Aorta (tissue), 5 donors: ENCODE measurements at places on chromosomes 7 and 10.

DNA sequence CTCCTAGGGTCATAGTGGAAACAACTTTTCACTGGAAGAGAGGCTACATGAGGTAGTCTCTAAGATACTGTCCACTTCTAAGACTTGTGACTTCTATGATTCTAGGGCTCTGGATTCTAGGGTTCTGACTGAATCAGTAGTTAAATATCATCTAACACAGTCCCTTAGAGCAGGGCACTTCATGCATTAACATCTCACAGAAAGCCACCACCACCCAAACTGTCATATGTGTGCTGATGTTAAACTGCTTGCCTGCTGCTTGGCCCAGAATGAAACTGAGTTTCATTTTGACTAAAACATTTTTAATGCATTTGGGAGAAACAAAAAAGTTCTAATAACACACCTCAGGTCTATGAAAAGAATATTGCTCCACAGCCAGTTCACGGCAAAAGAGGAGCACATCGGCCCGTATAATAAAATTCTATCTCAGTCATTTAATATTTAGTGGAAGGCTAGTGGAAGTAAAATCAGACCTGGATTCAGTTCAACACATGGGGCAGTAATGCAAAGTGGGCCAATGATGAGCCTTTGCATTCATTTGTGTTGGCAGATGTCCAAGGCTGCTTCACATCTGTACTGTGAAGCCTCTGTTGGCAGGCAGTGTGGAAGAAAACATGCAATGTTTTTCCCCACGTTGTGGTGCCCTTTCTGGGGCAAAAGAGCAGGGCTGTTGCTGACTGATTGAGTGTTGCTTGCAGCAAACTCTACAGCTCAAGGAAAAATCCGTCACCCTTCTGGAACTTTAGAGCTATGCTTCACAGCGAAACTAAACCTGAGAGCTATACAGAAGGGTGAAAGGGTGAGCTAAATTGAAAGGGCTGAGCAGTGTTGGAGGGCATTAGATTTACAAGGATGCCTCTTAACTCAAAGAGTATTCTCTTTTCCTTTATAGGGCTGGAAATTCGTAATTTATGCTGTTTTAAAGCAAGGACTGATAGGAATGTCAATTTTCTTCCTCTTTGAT, 33.5 kb upstream of the AUTS2 start:
- no peaks in the 10 kb centered on the region for H3K27me3 ChIP-seq
- DNase-seq: no peak
- no peaks in the 10 kb centered on the region for H3K36me3 ChIP-seq
- no peak overlapping the region for H3K27ac ChIP-seq
- peaks cover 5% of the 10 kb centered on the region for H3K4me1 ChIP-seq

DNA sequence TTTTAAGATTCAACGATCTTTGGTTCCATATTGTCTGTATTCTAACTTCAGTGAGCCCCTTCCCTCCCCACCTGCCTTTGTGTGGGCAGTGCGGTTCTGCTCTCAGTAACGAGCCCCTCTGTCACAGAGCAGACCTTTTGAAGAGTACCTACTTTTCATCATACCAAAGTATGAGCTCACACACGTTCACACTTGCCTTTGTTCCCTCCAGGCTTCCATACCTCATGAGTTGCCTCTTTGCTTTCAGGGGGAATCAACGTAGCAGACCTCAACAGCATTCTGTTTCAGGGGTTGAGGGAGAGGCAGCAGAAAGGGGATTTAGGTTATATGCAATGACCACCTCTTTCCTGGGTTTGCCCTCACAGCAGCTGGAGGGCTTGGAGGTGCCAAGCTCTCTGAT, 211.4 kb upstream of the MDFIC start:
- no peaks in the 10 kb centered on the region for H3K4me1 ChIP-seq
- no peak for DNase-seq
- no peak overlapping the region for H3K4me3 ChIP-seq
- H3K27ac ChIP-seq: no peak overlapping the region
- no peaks in the 10 kb centered on the region for H3K36me3 ChIP-seq

GRCh38 chr10:114048472-114048871, 4.8 kb downstream of the ADRB1 start:
- H3K36me3 ChIP-seq: no peaks in the 10 kb centered on the region
- H3K4me1 ChIP-seq: no peaks in the 10 kb centered on the region
- DNase-seq: no peak
- no peak overlapping the region for H3K27ac ChIP-seq

GRCh38 chr10:112383325-112383724, 9.4 kb downstream of the ACSL5 start:
- no peaks in the 10 kb centered on the region for H3K4me1 ChIP-seq
- H3K36me3 ChIP-seq: no peaks in the 10 kb centered on the region

DNA sequence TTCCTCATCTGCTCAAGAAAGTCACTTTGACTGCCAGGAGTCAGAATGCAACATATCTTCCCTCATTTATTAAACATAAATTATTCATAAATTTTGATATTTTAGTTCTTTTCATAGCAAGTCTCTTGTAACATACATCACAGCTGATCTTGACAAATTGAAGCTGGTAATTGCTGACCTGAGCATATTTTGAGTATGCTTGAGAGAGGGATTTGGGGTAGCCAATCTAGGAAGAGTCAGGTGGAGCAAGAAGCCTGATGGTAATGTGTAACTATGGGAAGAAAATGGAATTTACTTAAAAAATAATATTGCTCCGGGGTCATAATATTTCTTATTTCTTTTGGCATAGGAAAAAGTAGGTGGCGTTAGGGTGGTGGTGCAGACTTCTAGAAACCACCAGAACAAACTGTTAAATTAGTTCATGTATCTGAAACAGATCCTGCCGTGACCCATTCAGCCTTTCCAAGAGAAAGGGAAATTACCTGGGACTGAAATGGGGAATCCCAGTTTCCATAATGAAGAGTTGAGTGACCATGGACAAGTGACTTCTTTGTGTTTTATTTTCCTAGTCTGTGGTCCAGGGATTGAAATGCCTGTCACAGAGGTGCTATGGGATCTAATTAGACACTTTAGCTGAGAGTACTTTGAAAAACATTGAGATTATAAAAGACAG, 12.9 kb downstream of the CPED1 start:
- no peak overlapping the region for H3K4me3 ChIP-seq
- DNase-seq: no peak
- H3K27me3 ChIP-seq: no peaks in the 10 kb centered on the region
- peak overlapping the region; percentile 68 for H3K27ac ChIP-seq
- peaks cover 9% of the 10 kb centered on the region for H3K4me1 ChIP-seq

DNA sequence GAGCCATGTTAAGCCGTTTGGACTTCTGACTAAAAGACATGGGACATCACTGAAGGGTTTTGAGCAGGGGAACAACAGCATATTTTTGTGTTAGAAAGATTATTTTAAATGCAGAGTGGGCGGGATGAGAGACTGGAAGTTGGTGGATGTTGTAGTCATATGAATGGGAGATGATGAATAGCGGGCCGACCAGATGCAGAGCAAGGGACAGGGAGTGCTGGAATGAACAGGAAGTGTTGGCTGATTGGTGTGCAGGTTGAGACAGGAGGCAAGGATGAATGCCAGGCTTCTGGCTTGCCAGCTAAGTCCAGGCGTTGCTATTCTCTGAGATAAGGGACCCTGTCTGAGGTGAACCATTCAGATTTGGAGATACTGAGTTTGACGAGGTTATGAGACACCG, 38.0 kb downstream of the GAD2 start:
- DNase-seq: no peak
- no peaks in the 10 kb centered on the region for H3K4me1 ChIP-seq
- no peaks in the 10 kb centered on the region for H3K27me3 ChIP-seq
- H3K4me3 ChIP-seq: no peak overlapping the region
- no peaks in the 10 kb centered on the region for H3K36me3 ChIP-seq

- H3K27ac ChIP-seq: no peak overlapping the region
- no peaks in the 10 kb centered on the region for H3K36me3 ChIP-seq
- no peak overlapping the region for H3K4me3 ChIP-seq
- H3K4me1 ChIP-seq: no peaks in the 10 kb centered on the region
- no peaks in the 10 kb centered on the region for H3K27me3 ChIP-seq
Measured at GRCh38 chr10:47243791-47244190, 56.2 kb upstream of the GDF10 start.

DNA sequence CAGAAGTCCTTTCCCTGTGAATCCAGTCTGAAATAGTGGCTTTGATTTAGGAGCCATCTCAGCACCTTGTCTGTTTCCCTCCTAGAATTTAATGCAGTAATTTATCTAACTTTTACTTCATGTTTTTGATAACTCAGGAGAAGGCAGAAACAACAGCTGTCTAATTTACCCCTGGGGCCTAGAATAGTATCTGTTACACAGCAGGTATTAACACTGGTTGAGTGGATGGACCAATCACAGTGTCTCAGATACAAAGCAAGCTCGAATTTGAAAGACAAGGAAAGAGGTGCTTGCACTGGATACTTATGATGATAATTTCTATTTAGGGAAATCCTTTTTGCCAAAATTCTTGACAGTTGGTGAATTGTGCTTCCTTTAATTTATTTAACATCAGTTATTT, 23.4 kb downstream of the CHRM2 start:
- no peak overlapping the region for H3K4me3 ChIP-seq
- no peak overlapping the region for H3K27ac ChIP-seq
- no peaks in the 10 kb centered on the region for H3K36me3 ChIP-seq
- H3K27me3 ChIP-seq: no peaks in the 10 kb centered on the region

- peaks cover 8% of the 10 kb centered on the region for H3K36me3 ChIP-seq
- DNase-seq: no peak
- no peaks in the 10 kb centered on the region for H3K4me1 ChIP-seq
- H3K4me3 ChIP-seq: no peak overlapping the region
- H3K27me3 ChIP-seq: no peaks in the 10 kb centered on the region
Measured at GRCh38 chr7:107909445-107909844, 18.5 kb downstream of the DLD start.

DNA sequence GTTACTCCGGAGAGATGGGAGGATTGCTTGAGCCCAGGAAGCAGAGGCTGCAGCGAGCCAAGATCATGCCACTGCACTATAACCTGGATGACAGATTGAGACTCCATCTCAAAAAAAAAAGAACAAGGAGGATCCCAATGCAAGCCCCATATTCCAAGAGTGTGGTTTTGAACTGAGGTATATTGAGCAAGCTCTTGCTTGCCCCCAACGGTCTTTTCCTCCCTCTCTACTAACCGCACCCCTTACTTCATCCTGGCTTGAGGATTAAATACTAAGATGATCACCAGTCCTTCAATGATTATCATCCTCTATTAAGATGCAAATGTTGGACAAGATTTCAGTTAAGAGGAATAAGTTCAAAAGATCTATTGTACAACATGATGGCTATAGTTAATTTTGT, 12.5 kb upstream of the SRGN start:
- H3K36me3 ChIP-seq: no peaks in the 10 kb centered on the region
- no peak overlapping the region for H3K27ac ChIP-seq
- no peaks in the 10 kb centered on the region for H3K4me1 ChIP-seq
- DNase-seq: no peak
- H3K4me3 ChIP-seq: no peak overlapping the region
- no peaks in the 10 kb centered on the region for H3K27me3 ChIP-seq

- no peak overlapping the region for H3K4me3 ChIP-seq
- no peaks in the 10 kb centered on the region for H3K4me1 ChIP-seq
- no peaks in the 10 kb centered on the region for H3K27me3 ChIP-seq
- no peak overlapping the region for H3K27ac ChIP-seq
- DNase-seq: no peak
Measured at GRCh38 chr7:150665089-150665748, 20.3 kb upstream of the GIMAP2 start.

DNA sequence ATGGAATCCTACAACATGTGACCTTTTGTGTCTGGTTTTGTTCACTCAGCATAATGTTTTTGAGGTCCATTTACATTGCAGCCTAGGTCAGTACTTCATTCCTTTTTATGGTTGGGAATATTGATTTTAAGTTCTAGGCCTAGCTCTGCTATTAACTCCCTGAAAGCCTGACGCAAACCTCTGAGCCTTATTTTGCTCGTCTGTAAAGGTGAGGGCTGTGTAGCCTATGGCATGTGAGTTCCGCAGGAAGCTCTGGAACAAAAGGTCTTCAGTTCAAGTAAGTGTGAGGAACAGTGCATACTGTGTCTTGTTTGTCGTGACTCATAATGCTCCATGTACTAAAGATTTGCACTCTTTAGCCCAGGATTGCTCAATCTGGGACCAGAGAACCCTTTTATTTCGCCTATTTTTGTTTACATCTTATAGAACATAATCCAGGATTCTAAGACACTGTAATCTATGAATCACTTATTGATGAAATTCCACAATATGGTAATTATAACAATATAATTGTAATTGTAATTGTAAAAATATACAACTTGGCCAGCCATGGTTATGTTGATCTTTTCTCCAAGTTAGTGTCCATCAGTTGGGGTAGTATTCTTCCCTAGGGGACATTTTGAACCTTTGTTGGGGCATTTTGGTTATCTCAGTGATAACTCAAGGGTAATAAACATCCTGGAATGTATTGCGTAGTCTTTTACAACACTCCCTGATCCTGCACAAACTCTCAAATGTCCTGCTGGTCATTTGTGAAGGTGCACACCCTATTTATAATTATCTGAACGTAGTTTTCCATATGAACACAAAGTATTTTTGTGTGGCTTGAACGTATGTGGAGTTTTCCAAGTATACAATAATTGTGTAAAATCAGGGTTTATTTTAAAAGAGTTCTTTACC, 184.7 kb downstream of the VTI1A start:
- H3K36me3 ChIP-seq: no peaks in the 10 kb centered on the region
- H3K27ac ChIP-seq: no peak overlapping the region
- H3K4me1 ChIP-seq: peaks cover 4% of the 10 kb centered on the region
- DNase-seq: no peak
- H3K27me3 ChIP-seq: no peaks in the 10 kb centered on the region
- no peak overlapping the region for H3K4me3 ChIP-seq

- H3K27me3 ChIP-seq: no peaks in the 10 kb centered on the region
- no peak overlapping the region for H3K27ac ChIP-seq
Measured at GRCh38 chr7:8217200-8218068, 44.5 kb downstream of the ICA1 start.

DNA sequence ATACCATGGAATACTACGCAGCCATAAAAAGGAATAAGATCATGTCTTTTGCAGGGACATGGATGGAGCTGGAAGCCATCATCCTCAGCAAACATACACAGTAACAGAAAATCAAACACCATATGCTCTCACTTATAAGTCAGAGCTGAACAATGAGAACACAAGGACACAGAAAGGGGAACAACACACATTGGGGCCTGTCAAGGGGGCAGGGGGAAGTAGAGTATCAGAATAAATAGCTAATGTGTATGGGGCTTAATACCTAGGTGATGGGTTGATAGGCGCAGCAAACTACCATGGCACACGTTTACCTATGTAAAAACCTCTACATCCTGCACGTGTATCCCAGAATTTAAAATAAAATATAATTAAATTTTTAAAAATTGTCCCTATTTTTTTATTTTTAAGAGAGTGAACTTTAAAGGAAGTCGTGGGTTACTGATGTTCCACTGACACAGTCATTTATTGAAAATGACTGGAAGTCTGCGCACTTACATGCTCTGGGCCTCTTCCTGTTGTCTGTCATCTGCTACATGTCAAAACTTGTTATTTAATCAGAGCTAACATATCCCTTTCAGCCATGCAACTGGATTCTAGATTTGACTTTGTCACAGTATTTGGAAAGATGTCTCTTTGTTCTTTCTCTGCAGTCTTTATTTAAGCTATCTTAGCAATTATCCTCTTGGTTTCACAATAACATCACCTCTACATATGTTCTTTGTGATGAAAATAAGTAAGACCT, 73.7 kb upstream of the ABCB5 start:
- H3K36me3 ChIP-seq: no peaks in the 10 kb centered on the region
- no peak for DNase-seq

GRCh38 chr7:14902589-14903067, at the start of gene DGKB:
TSS of gene DGKB (minus strand) at chr7:14902751.
- no peak within 1 kb of the TSS for H3K4me3 ChIP-seq
- no peaks in the 10 kb centered on the region for H3K4me1 ChIP-seq
- H3K27ac ChIP-seq: no peak within 1 kb of the TSS
- H3K27me3 ChIP-seq: no peaks in the 10 kb centered on the region
- H3K36me3 ChIP-seq: no peaks in the 10 kb centered on the region
- DNase-seq: no peak
